Stimulated activated CD4-positive, alpha-beta T cell treated with anti-CD3 and anti-CD28 coated beads, Interleukin-4, amount 100 ng/mL, for 4 hours (primary cell): ENCODE measurements at places on chromosomes 11 and 22.

DNA sequence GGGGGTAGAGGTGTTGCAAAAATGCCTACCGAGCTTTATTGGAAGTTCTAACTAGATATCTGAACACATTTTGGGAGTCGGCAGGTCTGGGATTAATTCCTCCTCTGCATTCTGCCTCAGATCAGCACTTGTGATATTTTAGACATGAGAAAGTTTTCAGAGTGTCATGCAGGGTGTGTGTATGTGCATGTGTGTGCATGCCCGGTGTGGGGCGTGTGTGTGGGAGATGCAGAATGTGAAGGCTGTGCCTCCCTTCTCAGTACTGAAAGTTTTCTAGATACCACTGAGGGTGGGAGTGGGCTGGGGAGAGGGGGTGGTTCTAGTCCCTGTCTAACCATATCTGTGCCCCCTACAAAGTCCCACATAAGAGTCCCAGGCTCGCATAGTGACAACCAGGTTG is 180.0 kb upstream of the NTM start:
- DNase-seq, result no peak

DNA sequence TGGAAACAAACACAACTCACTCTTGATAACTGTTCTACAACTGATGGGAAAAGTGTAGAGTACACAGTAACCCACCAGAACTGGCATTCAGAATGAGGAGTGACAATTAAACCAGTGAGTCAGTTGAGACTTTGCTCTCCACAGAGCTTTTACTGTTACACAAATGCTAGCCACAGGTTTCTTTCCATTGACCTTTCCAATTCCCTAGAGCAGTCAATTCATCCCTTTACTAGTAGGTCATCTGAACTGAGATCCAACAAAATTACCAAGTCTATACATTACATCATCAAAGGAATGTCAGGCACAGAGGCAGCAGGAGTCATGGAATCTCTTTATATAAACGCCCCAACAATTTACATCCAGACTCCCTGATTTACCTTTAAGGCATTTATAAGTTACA is 65.9 kb downstream of the PHF21A start:
- no peak for DNase-seq

GRCh38 chr11:16280256-16280682 is 76.1 kb downstream of the SOX6 start:
- DNase-seq, result no peak

GRCh38 chr11:79422866-79423265 is 18.0 kb downstream of the TENM4 start:
- DNase-seq, result no peak

GRCh38 chr11:126090452-126090851 is 27.8 kb upstream of the CDON start:
- no peak for DNase-seq

GRCh38 chr11:113241636-113242054 is 72.7 kb upstream of the TTC12 start:
- DNase-seq, result no peak

GRCh38 chr22:48835857-48836672 is 991.6 kb downstream of the BRD1 start:
- no peak for DNase-seq
